ENCODE measurements at places on chromosomes 16 and 17.

GRCh38 chr16:27246439-27246838, 22.1 kb downstream of the NSMCE1 start:
- DNase-seq, result no peak

- no peak for DNase-seq
These were observed 53.6 kb downstream of the GPR139 start for GRCh38 chr16:20020083-20020482.

GRCh38 chr17:2025220-2025621, at the start of gene RTN4RL1:
TSS of gene RTN4RL1 (minus strand) at chr17:2025334. CDS start at chr17:2024865, 469 bp downstream.
- DNase-seq, result no peak

- peak; percentile 49 for DNase-seq
These were observed 70.1 kb downstream of the COPRS start for GRCh38 chr17:31788956-31789355.

- no peak for DNase-seq
These were observed 390.3 kb downstream of the SLC39A11 start for GRCh38 chr17:72702136-72702735.

DNA sequence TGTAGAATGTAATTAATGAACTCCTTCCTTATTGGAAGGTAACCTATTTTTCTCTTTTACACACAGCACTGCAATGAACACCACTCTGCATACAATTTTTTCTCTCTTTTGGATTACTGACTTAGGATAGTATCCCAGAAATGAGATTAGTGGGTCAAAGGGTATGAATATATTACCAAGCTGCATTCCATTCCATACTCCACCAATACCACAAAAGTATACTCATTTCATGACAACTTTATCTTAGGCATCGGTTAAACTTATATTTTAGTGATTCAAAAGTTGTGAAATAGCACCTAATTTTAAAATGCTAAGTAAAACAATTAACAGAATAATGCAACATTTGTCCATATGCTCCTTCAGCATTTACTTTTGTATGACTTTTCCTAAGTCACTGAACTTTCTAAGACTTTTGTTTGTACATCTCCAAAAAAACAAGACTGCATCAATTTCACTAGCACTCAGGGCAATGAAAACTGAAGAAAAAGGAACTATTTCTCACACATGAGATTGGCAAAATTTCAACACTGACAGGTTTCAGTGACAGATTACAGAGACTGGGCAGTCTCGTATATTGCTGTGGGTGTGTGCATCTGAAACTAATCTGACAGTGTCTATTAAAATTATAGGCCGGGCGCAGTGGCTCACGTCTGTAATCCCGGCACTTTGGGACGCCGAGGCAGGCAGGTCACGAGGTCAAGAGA, 32.1 kb downstream of the HELZ start:
- no peak for DNase-seq

GRCh38 chr17:42289611-42290181, 1.4 kb downstream of the STAT5A start:
- no peak for DNase-seq

GRCh38 chr16:31471241-31471874, 594 bp upstream of the TGFB1I1 start:
- no peak for DNase-seq

DNA sequence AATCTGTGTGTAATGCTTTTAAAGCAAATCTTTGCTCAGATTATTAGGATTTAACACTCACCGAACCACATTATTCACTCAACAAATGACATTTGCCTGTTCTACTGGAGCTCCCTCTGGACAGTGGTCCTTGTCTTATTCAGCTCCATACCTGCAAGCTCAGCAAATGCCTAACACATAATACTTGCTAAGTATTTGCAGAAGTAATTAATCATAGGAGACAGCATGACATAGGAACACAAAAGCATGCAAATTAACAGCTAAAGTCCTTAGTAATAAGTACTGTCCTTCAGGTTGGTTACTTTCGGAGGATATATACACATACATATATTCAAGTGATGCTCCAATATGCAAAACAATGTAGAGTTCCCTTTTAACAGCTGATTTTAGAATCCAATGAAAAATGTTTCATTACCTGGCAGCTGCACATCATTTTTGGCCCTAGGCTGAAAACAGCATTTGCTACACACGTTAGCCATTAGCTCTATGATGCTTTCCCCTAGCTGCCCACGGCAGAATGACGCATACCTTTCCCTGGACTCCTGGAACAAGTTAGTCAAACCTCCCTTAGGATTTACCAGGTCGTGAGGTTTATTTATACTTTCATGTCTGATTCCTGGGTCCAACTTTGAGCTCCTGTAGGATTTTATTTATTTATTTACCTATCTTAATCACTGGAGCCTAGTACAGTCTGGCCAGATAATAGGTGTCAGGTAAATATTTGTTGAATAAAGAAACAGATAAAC, 8.6 kb downstream of the BRD7 start:
- peak; percentile 35 for DNase-seq

GRCh38 chr17:39151943-39152818, 744 bp upstream of the PLXDC1 start:
- no peak for DNase-seq

GRCh38 chr16:55257966-55258613, 65.9 kb upstream of the IRX6 start:
- DNase-seq, result no peak

DNA sequence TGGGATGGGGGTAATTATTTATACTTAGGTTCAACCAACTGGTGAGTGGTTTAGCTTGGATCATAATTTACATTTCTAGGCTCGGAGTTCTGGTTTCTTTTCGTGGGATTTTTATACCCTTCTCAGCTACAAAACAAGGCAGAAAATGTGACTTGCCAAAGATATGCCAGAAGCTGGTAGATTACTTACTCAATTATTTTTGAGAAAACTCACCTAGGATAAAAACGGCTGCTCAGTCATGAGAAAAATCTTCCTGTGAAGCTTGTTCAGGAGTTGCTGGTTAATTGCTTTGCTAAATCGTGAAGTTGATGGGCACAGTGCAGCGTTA, 1.1 kb downstream of the NDEL1 start:
- no peak for DNase-seq

- DNase-seq, result no peak
These were observed 20.0 kb downstream of the NDUFAF8 start for GRCh38 chr17:81259058-81259605.

- DNase-seq, result no peak
These were observed 6.4 kb upstream of the CRK start for GRCh38 chr17:1462164-1463112.

- DNase-seq, result no peak
These were observed 20.1 kb downstream of the SIAH1 start for GRCh38 chr16:48365025-48365600.

DNA sequence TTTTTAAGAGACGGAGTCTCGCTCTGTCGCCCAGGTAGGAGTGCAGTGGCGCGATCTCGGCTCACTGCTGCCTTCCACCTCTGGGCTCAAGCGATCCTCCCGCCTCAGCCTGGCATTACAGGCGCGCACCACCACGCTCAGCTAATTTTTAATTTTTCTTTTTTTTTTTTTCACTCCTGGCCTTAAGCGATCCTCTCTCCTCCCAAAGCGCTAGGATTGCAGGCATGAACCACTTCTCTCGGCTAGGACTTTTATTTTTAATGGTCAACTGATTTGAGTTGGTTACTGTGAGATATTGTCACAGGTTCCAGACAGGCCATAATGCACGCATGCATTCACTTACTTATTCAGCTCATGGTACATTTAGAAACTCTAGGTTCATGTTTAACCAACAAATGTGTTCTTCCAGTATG, 888 bp downstream of the PIGW start:
- DNase-seq, result no peak

- DNase-seq, result no peak
These were observed 15.2 kb downstream of the GALK1 start for GRCh38 chr17:75749545-75750389.

GRCh38 chr16:80319181-80319580, 221.6 kb upstream of the DYNLRB2 start:
- DNase-seq, result no peak

DNA sequence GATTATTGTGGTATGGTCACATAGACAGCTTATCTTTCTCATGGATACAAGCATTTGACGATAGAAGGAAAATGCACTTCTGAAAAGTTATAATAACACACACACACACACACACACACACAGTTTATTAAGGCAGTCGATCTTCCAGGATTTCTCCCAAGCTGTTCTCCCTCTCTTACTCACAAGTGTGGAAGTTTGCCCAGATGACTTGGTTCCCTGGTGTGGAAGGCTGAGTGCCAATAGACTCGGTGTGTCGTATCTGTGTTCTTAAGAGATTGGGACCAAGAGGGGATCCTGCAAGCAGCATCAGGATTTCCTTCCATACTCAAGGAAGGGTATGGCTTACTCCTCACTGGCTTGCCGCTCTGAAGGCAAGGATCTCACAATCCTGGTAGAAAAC, 279.6 kb downstream of the HS3ST3B1 start:
- DNase-seq, result peak; percentile 8

Data from BJ (cell line).